ENCODE measurements at places on chromosomes 7 and 10. TPM values are rescaled to one million over a fixed set of nuclear protein-coding genes. Genes with fewer than 3 reads are reported as not detected.
A peak's percentile ranks its signal among the peaks of the same experiment; 100 is the strongest.

DNA sequence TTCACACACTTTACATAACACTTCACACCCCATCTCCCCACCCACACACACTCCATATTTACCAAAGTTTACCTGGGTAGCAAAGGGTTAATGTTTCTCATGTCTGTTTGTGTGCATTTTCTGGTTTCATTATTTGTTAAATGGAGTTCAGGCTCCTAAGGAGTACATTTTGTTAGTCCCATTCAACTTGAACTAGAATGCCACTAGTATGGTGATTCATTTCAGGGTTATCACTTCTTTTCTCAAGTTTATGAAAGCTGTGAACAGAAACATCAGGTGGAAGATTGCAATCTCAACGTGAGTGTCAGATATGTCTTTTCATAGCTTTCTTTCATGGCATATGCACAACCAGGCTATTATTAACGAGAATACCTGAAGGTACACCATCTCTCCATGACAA, 1027.5 kb downstream of the GATA3 start:
- no peak for DNase-seq
- H3K36me3 ChIP-seq, result no peaks in the 10 kb centered on the region
- H3K27ac ChIP-seq, result no peak overlapping the region
- H3K27me3 ChIP-seq, result no peaks in the 10 kb centered on the region
- no peak overlapping the region for H3K4me3 ChIP-seq

DNA sequence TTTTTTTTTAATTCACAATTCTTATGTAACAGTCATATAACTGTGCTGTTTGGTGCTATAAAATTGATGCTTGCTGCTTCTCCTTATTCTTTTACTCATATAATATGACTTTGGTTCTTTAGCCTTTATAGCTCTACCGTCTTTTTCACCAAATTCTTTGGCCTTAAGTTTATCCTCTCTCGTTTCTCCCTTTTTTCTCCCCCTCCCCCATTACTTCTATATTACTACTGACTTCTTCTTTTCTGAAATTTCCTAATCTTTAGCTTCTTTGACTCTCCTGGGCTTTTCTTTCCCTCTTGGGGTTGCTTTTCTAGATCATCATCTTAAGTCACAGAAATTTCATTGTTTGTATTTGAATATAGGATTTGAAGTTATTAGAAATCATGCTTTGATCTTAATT, 3.8 kb downstream of the BCCIP start:
- no peak overlapping the region for H3K27ac ChIP-seq
- peaks cover 10% of the 10 kb centered on the region for H3K4me1 ChIP-seq
- H3K4me3 ChIP-seq, result no peak overlapping the region
- peaks cover 25% of the 10 kb centered on the region for H3K36me3 ChIP-seq

GRCh38 chr7:18494821-18495408, 634 bp upstream of the HDAC9 start:
- H3K27ac ChIP-seq, result peak overlapping the region; percentile 89
- H3K4me3 ChIP-seq, result no peak overlapping the region

GRCh38 chr7:103597606-103598005, 151.6 kb upstream of the SLC26A5 start:
- H3K27me3 ChIP-seq, result no peaks in the 10 kb centered on the region
- H3K4me1 ChIP-seq, result no peaks in the 10 kb centered on the region
- no peak overlapping the region for H3K27ac ChIP-seq
- DNase-seq, result no peak
- H3K4me3 ChIP-seq, result no peak overlapping the region
- H3K36me3 ChIP-seq, result no peaks in the 10 kb centered on the region

GRCh38 chr7:103065667-103066066, 8.9 kb downstream of the FBXL13 start:
- no peaks in the 10 kb centered on the region for H3K27me3 ChIP-seq
- H3K4me1 ChIP-seq, result no peaks in the 10 kb centered on the region
- H3K36me3 ChIP-seq, result no peaks in the 10 kb centered on the region
- H3K27ac ChIP-seq, result no peak overlapping the region

DNA sequence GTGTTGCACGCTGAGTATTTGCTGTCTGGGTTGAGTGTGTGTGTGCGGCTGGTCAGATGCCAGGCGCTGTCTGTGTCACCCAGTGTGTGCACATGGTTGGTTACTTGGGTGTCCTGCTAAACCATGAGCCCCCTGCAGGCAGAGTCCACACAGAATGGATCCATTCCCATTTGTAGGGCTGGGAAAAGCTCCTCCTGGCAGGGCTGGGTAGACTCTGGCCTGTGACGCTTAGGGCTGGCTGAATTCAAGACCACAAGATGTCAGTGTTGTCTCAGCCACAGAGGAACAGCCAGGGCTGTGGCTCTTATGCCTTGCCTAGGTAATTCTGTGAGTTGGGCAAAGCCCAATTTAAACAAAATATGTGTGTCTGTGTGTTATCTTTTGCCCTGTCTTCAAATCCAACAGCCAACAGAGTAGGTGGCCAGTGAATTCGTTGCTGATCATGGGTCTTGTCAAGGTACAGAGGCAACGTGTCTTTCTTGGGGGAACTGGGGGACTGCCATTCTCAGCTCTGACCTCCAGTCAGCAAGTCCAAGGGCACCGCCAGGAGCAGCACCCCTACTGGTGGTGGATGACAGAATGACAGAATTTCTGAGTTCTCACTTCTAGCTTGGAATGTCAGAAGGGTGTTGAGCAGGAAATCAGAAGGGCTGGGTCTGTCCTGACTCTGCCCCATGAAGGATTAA, 285.1 kb downstream of the CCSER2 start:
- DNase-seq, result peak; percentile 45
- H3K4me1 ChIP-seq, result no peaks in the 10 kb centered on the region
- no peak overlapping the region for H3K4me3 ChIP-seq
- H3K27ac ChIP-seq, result no peak overlapping the region

- H3K4me3 ChIP-seq, result no peak overlapping the region
- no peaks in the 10 kb centered on the region for H3K36me3 ChIP-seq
- H3K27me3 ChIP-seq, result no peaks in the 10 kb centered on the region
- no peaks in the 10 kb centered on the region for H3K4me1 ChIP-seq
Observed at GRCh38 chr7:104341546-104341945, 13.1 kb downstream of the LHFPL3 start.

Gene SSC4D
- 1.8 TPM for polyA plus RNA-seq

Gene TEX47
- not detected for polyA plus RNA-seq

Gene GPR22
- not detected for polyA plus RNA-seq

Gene CAMK1D
- polyA plus RNA-seq, result 3.2 TPM
